Stimulated activated CD4-positive, alpha-beta T cell treated with anti-CD3 and anti-CD28 coated beads, Interleukin-4, amount 100 ng/mL, for 1 hour (primary cell): ENCODE measurements at places on chromosomes 4 and X.

DNA sequence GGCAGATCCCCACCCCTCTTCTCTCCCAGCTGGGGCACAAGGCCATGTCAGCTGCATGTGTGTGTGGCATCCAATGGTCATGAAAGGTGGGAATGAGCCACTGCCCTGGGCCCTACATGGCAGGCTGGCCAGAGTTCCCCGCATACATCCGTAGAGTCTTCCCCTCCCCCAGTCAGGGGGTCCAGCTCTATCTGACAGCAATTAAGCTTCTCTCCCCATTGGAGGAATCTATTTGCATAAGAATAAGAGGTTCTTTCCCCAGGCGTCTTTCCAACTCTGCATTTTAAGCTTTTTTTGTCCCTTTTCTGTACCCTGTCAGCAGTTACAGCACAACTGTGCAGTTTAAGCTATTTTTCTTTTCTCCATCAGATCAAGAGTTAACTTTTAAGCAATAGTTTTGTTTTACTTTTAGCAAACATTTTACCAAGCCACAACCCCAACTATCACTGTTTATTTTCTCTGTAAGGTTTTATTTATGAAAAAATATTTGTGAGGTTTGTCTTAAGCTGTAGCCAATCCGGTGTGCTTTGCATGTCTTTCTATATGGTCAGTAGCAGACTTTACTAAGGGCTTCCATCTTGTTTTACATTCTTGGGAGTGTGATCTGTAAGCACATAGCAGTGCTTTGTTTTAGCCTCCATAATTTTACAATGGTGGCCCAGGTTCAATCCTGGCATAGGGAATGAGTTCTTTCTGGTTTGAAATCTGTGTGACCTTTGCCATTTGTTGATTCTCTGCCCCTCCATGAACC lies 28.7 kb downstream of the NLRP2B start:
- DNase-seq = no peak

DNA sequence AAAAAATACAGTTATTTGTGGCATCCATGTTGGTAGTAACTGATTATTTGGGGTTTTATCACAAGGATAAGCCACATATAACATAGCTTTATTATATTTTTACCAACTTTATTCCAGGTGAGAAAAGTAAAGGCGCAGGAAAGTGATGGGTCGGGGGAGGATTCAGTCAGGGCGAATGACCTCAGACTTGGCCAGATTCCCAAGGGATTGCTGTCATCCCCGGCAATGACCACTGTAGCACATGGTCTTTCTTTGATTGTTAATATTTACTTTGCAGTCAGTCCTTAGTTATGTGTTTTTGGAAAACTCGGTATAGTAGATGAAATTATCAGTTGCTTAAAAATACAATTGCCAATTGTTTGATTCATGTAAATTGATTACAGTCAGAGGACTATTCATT lies 17.6 kb downstream of the GRIA3 start:
- DNase-seq = no peak

DNA sequence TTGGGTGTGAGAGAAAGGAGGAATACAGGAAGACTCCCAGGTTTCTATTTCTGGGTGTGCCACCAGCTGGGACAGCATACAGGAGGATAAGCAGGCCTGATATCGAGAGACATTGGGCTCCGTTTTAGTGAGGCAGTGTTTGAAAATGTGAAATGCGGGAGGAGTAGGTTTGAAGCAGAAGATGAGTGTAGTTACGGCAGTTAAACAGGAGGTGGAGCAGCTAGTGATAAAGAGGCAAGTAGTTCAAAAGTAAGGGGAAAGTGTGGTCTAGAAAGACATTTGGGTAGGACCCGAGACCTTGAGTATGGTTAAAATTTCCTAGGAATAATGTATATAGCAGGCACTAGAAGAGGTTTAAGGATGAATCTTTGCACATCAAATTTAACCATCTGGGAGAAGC lies 42.4 kb downstream of the DCUN1D4 start:
- no peak for DNase-seq

- no peak for DNase-seq
These were observed 407.0 kb downstream of the BCOR start for GRCh38 chrX:39690541-39691415.

DNA sequence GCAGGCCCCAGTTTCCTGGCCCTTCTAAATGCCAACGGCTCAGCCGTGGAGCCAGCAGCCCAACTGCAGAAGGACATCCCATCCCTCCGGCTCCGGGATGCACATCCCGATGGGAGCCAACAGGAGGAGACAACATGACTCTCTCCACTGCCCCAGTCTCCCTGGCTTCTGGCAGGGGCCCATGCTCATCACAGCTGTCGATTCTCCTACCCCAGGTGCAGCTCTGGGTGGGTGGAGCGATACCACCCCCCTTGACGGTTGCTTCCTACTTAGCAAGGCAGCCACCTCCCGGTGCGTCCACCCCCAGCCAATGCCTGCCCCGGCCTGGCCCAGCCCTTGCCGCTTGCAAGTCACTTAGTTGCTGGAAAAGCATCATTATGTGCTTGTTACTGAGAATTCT lies 19.5 kb downstream of the ZNF275 start:
- DNase-seq = no peak

GRCh38 chrX:113892401-113892800 lies 691.5 kb upstream of the HTR2C start:
- DNase-seq = no peak
